ENCODE measurements at places on chromosomes 4 and X. TPM values are rescaled to one million over a fixed set of nuclear protein-coding genes. Genes with fewer than 3 reads are reported as not detected.

GRCh38 chrX:73214426-73215094 lies at the start of gene NAP1L2:
TSS of gene NAP1L2 (minus strand) at chrX:73214851. CDS start at chrX:73214492, 359 bp downstream.
- DNase-seq = peak; percentile 25

ADGRG2 gene
- not detected for total RNA-seq

DNA sequence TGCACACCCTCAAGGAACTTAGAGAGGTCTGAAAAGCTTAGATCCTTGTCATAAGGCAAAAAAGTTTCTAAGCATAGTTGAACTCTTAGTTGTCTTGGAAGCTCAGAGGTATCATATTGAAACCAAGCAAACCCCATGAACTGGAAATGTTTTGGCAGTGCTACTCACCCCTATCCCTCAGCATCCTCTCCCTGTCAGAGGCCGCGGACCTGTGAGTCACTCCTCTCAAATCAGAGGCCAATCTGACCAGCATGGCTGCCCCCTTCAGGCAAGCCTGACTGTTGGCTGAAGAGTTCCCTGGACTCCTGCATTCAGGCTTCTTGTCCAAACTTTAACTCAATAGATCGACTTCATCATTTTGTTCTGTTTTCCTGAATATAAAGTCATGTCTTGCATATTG lies 69.4 kb downstream of the KCNIP4 start:
- DNase-seq = peak; percentile 63

GRCh38 chr4:1726146-1726934 lies 5.0 kb downstream of the TACC3 start:
- DNase-seq = peak; percentile 82

CLCN5 gene
- total RNA-seq = 26.8 TPM

SLC10A3 gene
- total RNA-seq = 11.9 TPM

- no peak for DNase-seq
These were observed 56.6 kb downstream of the ZNF827 start for GRCh38 chr4:145881989-145882388.

FGG gene
- 0.45 TPM for total RNA-seq

DNA sequence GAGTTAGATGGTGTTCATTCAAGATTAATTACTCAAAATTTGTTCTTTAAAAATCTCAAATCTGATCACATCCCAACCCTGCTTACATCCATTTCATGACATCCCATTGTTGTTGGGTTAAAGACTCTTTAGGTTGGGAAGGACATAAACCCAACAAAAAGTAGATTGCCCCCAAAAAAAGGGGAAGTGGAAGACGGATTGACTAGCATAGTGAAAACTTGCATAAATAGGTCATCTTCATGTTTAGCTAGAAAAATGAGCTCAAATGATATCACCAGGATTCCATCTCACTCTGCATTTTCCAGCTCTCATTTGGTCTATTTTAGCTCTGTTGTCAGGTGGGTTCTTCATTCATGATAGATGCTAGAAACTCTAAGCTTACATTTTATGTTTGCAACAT lies 18.5 kb upstream of the TET2 start:
- no peak for DNase-seq

RIPPLY1 gene
- not detected for total RNA-seq

GRCh38 chr4:90209922-90210321 lies 82.7 kb downstream of the CCSER1 start:
- DNase-seq = no peak

HPSE gene
- 5.7 TPM for total RNA-seq

GRCh38 chr4:172308078-172308477 lies 494.9 kb downstream of the GALNTL6 start:
- no peak for DNase-seq

GRCh38 chr4:188918787-188919186 lies 779.5 kb downstream of the TRIML1 start:
- no peak for DNase-seq

DNA sequence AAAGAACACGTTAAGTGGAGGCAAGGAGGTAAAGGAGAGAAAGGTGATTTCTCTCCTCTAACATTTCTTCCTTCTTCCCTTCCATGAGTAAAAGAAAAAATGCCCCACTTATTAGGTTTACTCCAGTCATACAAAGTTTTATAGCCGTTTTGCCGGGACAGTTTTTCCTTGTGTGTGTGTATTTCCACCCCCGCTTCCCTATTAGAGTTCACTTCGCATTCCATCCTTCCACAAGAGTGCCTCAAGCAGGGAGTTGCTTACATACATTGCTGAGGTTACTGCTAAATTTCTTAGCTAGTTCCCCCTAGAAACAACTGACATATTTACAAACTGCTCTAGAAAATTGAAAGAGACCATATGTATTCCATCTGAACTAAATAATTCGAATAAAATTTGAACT lies 45.2 kb upstream of the BMP15 start:
- no peak for DNase-seq

GRCh38 chrX:152897222-152898131 lies at the start of gene ZNF185:
TSS of gene ZNF185 (plus strand) at chrX:152898067. CDS start at chrX:152914490, 16,423 bp downstream.
- DNase-seq = no peak

DNA sequence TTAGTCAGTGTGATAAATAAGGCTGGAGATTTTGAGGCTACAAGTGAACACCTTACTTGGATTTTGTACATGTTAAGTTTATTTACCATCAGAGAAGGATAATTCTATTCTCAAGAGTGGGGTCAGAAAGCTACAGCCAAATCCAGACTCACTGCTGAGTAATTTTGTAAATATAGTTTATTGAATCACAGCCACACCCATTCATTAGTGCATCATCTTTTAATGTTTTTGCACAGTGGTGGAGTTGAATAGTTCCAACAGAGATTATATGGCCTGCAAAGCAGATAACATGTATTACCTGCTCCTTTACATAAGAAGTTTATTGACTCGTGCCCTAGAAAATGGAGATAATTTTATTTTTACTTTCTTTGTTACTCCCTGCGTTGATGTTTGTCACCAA lies 60.4 kb downstream of the PCDH18 start:
- DNase-seq = no peak

AMMECR1 gene
- total RNA-seq = 10.3 TPM

DNA sequence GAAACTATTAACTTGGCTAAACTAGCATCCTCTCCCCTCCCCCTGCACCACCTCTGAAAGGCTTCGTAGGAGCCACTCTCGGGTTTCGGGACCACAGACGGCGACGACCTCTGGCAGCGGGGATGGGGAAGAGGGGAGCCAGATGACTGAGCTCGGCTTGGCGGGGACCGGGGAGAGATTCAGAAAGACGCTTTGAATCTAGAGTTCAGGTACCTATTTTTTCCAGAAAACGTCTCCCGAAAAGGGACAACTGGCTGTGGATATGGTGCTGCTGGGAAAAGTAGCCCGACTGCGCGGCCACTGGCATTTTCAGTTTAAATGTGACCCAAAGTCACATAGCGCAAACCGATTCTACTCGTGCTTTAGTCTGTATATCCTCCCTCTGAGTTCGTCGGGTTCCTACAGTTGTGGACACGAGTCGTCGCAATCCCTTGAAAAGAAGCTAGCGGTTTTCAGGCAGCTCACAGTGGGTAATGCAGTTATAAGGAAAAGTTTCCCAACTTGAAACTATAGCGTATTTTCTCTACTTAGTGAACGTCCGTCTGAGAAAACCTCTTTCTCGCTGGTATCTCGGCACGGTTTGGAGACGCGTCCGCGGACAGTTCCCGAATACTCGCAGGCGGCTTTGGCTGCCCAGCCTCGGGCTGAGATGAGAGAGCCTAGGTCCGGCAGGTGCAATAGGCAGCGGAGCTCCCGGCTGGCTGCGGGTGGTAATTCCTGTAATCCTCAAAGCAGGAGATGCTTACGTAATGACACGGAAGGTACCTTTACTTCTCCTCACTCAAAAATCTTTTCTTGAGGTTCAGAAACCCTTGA lies 1.3 kb downstream of the PARM1 start:
- DNase-seq = no peak

DNA sequence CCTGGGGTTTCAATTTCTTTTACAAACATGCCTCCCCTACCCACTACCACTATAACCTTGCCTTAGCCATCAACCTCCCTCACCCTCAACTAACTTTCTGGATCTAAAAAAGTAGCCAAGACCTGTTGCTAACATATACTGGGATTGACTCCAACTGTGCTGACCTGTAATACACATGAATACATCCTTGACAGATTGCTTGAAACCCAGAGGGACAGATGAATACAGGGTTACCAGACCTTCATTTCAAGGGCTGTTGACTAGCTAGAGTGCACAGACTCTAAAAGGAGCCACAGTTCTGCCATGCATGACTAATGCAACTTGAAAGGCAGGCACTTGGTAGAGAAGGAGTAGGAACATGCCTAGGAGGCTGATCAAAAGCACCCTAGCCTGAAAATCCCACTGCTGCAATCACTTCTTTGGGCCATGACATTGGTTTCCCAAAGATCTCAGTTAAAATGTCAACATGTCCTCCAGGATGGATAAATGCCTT lies 121.0 kb downstream of the PCDH19 start:
- DNase-seq = no peak

GRCh38 chr4:75561789-75562188 lies 5.9 kb downstream of the ODAPH start:
- no peak for DNase-seq

GRCh38 chr4:7199129-7199725 lies 6.9 kb downstream of the SORCS2 start:
- no peak for DNase-seq

DNA sequence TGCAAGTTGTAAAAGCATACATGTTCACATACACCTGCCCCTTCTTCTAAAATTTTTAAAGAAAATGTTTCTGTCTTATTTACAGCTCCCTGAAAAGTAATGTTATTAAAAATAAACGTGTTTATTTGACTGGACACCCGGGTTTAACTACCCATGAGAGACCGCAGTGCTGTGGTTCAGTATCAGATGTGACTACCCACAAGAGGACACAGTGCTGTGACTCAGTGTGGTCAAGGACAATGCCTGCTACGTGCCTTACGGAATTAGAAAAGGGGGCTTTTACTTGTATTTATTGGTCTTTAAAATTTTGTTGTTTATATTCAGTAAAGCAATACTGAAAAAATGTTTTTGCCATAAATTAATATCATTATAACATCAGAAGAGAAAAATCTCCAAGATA lies 641.4 kb downstream of the TRIML1 start:
- no peak for DNase-seq

GRCh38 chr4:112210777-112211176 lies 20.8 kb upstream of the AP1AR start:
- DNase-seq = no peak

DNA sequence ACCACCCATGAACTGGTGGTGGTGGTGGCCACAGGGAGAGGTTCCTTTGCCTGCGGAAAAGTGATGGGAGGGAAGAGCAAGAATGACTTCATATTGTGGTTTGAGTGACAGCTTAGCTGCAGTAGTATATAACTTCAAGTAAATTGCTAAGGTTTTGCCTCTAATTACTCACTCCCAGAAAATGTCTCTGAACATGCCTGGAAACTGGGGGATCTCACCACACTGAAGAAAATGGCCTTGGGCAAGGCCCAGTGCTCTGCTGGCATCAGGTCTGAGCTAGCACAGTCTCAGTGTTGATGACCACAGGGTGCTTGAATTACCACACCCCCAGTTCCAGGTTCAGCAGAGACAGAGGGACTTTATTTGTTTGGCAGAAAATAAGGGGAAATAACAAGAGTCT lies 2085.4 kb downstream of the ARAP2 start:
- DNase-seq = no peak

GRCh38 chr4:120858776-120859175 lies 63.8 kb downstream of the PRDM5 start:
- DNase-seq = no peak

DNA sequence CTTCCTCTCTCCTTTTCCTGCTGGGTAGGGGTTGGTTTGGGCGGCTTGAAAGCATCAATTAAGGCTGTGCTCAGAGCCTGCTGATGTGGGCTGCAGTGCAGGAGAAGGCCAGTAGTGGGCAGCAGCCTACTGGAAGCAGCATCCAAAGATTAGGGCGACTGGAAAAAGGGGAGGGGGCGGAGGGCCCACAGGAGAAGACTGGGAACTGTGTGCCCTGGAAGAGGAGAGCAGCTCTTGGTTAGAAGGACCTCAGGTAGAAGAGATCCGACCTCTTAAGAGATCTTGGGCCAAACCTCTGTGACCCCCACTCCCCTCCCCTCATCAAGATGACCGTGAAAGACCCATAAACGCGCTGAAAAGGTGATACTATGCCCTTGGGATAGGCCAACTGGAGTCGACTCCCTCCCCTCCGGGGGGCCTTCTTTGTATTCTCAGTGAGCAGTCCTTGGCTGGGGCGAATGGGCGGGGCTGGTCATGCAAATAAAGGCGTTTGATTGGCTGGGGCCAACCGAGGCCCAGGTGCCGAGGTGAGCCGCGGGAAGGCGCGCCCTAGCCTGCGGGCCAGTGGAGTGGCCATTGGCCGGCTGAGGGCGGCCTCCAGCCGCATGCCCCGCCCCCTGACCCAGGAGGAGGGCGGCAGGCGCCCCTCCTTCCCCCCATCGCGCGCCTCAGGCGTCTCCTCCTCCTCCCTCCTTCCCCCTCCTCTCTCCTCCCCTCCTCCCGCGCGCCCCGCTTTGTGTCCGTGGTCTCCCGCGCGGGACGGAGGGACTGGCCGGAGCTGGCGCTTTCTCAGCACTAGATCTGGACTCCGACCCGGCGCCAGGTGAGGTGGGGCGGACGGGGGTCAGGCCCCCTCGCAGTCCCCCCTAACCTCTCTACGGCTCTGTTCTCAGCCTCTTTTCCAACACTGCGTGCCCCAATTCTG lies 10.1 kb downstream of the DLG3 start:
- peak; percentile 51 for DNase-seq

DNA sequence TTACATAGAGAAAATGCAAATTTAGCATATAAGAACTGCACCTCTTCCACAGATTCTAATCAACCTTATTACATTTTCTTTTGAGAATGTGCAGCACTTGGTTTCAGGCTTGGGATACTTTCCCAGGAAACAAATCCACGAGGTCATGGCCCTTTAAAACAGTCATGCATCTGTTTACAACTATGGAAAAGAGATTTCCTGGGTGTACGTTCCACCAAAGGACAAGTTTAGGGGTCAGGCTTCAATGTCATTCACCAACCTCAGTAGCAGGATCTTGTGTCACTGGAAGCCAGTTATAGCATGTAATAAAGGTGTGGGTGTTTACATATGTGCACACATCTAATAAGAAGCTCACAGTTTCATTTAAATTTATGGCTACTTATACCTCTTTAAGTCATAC lies 30.7 kb downstream of the EREG start:
- DNase-seq = no peak

- DNase-seq = no peak
These were observed 304.4 kb downstream of the DHX15 start for GRCh38 chr4:24279911-24280375.

MTMR8 gene
- 1.6 TPM for total RNA-seq

DNA sequence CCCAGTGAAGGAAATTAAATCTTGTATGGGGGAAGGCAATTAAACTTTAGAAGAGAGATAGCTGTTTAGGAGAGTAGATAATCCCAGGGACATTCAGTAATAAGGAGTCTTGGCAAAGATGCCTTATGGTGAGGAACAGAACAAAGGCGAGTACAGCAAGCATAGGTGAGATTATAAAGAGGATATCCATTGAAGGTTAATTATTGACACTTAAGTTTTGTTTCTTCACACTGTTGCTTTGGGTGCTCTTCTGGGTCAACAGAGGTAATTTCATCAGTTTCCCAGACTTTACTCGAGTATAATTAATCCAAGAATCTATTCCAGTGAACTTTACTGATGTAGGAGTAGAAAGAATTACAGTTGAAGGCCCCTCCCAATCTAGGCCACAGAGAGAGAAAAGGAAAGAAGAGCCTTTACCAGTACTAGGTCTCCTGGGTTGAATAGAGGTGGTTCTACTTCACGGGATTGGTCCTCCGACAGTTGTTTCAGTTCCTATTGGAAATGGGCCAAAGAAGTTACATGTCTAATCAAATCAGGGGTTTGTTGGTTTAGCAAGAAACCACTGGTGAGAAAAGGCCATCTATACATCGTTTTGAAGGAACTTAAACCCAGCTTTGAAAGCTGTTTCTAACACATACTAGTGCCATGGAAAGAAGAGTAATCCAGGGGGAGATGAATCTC lies 27.2 kb downstream of the EPGN start:
- no peak for DNase-seq

- no peak for DNase-seq
These were observed 214.4 kb upstream of the ARSJ start for GRCh38 chr4:114193624-114194399.
